ENCODE measurements at places on chromosomes 11 and 22.

- no peak for DNase-seq
Observed at GRCh38 chr22:28736301-28737155, 5.1 kb downstream of the CHEK2 start.

DNA sequence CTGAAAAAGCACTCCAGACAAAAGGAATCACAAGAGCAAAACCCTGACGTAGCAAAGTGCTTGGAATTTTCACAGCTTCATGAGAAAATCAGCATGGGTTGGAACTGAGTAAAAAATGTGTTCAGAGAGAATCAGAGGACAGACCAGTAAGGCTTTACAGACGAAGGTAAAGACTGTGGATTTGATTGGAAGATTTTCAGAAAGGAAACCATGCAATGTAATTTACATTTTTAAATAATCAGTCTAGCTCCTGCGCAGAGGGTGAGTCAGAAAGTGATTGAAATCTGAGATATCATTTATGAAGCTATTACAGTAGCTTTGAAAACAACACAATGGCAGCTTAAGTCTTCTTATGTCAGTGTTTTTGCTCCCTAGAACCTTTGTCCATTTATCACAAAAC lies 1122.3 kb downstream of the LRRC4C start:
- no peak for DNase-seq

DNA sequence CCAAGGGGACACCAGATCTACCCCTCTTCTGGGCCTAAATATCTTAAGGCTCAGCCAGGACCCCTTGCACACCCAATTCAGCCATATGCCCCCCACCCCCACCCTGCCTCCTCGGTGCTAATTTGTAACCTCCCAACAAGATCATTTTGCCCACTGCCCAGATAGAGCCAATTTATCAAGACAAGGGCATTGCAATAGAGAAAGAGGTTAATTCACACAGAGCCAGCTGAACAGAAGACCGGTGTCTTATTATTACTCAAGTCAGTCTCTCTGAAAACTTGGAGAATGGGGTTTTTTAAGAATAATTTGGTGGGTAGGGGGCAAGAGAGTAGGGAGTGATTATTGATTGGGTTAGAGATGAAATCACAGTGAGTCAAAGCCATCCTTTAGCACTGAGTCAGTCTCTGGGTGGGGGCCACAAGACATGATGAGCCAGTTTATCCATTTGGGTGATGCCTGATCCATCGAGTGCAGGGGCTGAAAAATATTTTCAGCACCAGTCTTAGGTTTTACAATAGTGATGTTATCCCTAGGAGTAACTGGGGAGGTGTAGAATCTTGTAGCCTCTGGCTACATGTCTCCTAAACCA lies 9.9 kb upstream of the CAPN5 start:
- no peak for DNase-seq

GRCh38 chr11:126338346-126339055 lies 17.0 kb upstream of the ST3GAL4 start:
- no peak for DNase-seq

DNA sequence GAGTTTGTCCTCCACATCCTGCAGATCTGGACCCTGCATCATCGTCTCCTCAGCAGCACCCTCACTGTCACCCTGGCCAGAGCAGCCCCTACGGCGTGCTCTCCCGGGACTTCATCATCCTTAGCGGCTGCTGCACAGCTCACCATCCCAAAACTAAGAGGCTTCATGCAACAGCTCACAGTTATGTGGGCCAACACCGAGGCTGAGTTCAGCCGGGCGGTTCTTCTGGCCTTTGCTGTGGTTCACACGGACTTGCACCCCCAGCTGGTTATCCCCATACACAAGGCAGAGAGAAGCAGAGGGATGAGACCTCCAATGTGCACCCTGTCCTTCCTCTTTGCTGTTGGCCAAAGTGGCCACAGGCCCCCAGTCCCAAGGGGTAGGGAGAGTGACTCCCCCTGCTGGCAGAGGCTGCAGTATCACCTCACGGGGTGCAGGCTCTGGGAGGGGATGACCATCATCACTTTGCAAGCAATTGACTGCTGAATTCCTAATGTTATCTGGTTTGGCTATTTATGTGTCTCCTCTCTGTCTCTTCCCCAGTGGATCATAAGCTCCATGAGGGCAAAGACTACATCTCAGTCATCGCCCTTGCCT lies 276.8 kb downstream of the BRD1 start:
- no peak for DNase-seq

DNA sequence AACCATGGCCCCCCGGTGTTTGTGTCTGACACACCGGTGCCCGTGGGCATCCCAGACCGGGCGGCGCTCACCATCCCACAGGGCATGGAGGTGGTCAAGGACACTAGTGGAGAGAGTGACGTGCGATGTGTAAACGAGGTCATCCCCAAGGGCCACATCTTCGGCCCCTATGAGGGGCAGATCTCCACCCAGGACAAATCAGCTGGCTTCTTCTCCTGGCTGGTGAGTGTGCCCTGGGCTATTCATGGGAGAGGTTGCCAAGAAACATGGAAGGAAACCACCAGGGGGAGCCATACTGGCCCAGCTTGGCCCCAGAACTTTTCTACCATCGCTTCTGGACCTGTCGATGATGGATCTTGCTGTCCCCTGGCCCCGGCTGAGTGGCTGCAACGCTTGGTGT lies 36.5 kb downstream of the PRDM11 start:
- DNase-seq: no peak

- no peak for DNase-seq
Observed at GRCh38 chr22:25143156-25144076, 56.2 kb upstream of the CRYBB3 start.

DNA sequence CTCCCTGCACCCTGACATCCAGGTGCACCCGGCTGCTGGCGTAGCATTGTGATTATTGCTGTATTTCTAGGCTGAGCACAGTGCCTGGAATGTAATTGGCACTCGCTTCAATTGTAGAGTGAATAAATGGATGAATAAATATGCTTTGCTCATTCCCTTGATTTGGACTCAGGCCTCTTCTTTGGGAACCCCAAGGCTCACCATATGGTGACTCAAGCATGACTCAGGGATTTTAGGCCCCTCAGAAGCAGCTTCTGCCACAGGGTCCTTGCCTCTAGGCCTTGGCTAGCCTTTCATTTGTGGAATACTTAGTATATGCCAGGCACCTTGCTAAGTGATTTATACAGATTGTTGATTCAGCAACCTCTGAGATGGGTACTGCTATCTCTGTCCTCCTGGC lies 78.9 kb downstream of the GRIK4 start:
- DNase-seq: no peak

GRCh38 chr22:46959369-46959768 lies 196.9 kb downstream of the TBC1D22A start:
- DNase-seq: no peak

DNA sequence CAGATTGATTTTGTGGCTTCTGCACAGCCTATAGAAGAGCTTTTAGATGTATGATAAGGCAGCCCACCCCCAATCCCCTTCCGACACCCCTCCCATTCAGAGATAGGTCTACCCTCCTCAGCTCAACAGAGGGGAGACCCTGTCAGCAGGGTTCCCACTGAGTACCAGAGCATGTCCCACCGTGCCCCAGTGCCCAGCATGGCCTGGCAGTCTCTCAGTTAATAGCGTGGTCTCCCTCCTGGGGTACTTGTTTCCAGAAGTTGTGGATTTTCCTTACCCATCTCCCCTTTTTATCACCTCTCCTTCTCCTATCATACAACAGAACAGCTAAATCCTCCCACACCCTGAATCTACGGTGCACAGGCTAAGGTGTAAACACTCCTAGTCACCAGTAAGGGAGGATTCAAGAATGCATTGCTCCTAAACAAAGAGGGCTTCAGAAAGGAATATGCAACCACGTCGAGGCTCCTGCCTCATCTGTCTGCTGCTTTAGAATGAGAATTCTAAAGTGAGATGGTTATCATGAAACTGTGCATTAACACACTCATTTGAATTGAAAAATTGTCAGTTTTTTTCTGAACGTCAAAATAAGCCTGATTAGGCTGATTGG lies 6.7 kb downstream of the PLAAT2 start:
- no peak for DNase-seq

- DNase-seq: no peak
Observed at GRCh38 chr22:19599626-19600243, 75.5 kb upstream of the CLDN5 start.

GRCh38 chr22:49329636-49330035 lies 498.0 kb downstream of the BRD1 start:
- DNase-seq: no peak

DNA sequence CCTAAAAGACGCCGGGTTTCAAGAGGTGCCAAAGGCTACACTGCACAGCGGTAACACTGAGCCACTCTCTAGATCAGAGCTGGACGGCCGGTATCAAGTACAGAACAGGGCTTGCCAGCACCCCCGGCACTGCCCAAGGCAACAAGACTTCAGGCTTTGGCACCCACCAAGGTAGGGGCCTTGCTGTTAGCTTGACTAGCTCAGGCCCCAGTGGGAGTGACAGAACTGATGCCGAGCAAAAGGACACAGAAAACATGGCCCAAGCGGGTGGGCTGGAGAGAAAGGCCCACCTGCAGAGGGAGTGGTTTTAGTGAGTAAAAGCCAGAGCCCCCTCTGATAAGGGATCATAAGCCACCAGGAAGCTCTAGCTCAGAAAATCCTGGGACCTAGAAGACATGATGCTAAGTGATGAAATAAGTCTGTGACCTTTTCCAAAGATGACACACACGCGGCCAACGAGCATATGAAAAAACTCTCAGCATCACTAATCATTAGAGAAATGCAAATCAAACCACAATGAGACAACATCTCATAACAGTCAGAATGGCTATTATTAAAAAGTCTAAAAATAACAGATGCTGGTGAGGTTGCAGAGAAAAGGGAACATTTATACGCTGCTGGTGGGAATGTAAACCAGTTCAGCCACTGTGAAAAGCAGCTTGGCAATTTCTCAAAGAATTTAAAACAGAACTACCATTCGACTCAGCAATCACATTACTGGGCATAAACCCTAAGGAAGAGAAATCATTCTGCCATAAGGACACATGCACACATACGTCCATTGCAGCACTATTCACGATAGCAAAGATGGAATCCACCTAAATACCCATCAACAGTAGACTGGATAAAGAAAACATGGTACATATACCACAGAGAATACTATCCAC lies 12.9 kb downstream of the EHD1 start:
- DNase-seq: no peak

GRCh38 chr11:46353698-46354097 lies 6.4 kb downstream of the DGKZ start:
- no peak for DNase-seq

All from left cardiac atrium (tissue), 4 donors.